NCI-H2171 treated with DMSO at 0.1 percent for 48 hours (cell line): ENCODE measurements at places on chromosomes 7 and 10.

GRCh38 chr10:70539471-70539870 is 60.9 kb downstream of the PALD1 start:
- DNase-seq, result no peak

DNA sequence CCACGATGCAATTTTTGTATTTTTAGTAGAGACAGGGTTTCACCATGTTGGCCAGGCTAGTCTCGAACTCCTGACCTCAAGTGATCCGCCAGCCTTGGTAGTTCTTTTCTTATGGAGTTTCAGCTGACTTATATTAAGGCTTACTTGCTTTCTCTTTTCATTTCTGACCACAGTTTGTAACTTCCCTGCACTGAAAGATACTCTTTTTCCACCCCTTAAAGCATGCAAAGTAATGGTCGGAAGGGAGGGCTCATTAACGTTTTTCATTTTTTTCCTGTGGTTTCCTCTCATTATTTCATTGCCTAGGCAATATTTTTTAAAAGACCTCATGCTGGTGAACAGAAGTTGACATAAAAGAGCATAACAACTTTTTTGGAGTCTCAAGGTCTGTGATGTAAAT is 27.0 kb downstream of the ADRB1 start:
- no peak for DNase-seq

GRCh38 chr10:25039531-25039930 is 23.1 kb downstream of the THNSL1 start:
- DNase-seq, result no peak

GRCh38 chr7:39882148-39882784 is 67.8 kb upstream of the CDK13 start:
- no peak for DNase-seq

DNA sequence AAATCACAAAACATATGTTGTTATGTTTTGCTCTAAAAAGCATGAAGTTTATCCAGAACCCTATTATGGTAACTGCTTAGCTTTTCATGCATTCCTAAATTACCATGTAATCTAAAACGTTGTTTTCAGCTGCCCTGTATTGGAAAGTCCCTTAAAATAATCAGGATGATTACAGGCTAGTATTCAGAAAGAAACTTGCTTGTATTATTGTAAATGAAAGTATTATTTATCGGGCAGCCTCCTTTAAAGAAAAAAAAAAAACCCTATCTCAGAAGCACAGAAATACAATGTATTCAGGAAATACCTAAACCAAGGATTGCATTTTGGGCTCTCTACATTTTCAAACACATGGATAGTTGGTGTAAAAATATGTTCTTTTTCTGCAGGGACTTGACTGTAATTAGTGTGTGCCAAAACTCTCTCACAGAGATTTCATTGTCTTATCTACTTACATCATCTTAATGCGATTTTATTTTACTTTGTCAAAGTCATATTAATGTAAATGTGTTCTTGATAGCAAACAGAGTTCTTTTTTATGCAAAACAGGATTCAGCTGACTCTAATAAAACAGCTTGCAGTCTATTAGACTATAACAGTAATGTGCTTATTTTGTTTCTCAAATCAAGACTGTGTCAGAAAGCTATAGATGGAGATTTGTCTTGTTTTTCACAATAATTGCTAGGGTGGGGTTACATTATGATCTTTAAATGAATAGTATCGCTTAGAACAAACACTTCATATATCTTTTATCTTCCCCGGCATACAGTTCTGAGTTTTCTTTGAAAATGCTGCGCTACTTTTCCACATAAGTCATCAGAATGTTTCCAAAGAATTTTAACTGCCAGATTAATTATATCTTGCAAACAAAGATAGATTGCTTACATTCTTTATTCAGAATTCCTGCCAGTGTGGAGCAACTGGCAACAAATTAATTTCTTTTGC is 65.3 kb upstream of the ARID5B start:
- DNase-seq, result no peak

GRCh38 chr10:50464004-50464409 is 159.7 kb downstream of the SGMS1 start:
- DNase-seq, result no peak

DNA sequence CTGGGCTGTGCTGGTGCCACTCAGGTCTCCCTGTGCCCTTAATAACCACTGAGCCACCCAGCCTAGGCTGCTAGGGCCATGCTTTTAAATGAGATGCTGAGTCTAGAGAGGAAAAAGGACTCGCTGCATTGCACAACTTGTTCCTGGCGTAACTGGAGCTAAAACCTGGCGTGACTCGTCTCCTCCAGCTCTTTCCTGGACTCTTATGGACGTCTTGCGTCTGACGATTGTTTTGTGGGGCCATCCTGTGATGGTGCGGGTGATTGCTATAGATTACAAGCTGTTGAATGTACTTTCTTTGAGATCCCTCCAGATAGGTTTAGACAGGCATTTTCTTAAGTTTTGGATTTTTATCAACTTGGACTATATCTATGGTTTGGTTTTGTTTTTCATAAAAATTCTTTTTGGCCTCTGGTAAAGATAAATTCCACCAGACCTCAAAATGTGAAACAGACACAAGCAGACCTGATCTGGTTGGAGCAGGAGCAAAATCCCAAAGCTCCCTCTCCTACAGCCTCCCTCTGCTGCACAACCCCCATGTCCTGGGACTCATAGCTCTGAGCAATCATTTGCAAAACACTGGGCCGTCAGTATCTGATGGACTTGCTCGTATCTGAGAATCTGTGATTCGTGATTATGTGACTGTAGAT is 230.3 kb downstream of the ARHGAP12 start:
- no peak for DNase-seq

GRCh38 chr10:51860257-51860656 is 160.9 kb upstream of the CSTF2T start:
- DNase-seq, result no peak

DNA sequence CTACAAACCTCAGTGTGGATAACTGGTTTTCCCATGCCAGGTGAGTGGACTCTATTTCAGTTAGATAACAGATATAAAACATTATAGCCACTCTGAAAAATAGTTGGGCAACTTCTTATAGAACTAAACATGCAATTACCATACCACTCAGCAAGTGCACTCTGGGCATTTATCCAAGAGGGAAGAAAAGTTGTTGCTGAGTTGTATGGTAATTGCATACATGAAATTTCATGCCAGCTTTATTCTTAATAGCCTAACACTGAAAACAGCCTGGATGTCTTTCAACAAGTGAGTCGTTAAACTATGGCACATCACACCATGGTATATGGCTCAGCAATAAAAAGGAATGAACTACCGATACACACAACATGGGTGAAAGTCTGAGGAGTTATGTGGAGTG is 10.6 kb upstream of the UPP1 start:
- no peak for DNase-seq
